ENCODE measurements at places on chromosomes 6 and 20.

- H3K4me3 ChIP-seq, result no peak overlapping the region
- no peak overlapping the region for H3K27ac ChIP-seq
- H3K36me3 ChIP-seq, result no peaks in the 10 kb centered on the region
- H3K4me1 ChIP-seq, result peaks cover 21% of the 10 kb centered on the region
- no peaks in the 10 kb centered on the region for H3K27me3 ChIP-seq
Measured at GRCh38 chr6:139595183-139595582, 220.7 kb upstream of the CITED2 start.

DNA sequence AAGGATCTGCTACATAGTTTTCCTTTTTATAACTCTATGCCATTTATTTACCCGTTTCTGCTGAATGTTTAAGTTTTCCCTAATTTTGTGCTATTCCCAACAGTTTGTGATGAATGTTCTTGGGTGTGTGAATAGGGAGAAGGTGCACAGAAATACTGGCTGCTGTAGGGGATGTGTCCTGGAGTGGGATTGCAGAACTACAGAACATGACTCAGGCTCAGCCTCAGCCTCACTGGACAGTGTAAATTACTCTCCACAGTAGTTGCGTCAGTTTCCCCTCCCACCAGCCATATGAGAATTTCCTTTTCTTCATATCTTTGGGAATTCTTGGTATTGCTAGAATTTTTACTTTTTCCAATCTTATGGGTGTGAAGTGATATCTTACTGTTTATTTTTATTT, 57.0 kb downstream of the SLX4IP start:
- H3K4me3 ChIP-seq, result no peak overlapping the region
- no peaks in the 10 kb centered on the region for H3K36me3 ChIP-seq
- H3K27me3 ChIP-seq, result no peaks in the 10 kb centered on the region

DNA sequence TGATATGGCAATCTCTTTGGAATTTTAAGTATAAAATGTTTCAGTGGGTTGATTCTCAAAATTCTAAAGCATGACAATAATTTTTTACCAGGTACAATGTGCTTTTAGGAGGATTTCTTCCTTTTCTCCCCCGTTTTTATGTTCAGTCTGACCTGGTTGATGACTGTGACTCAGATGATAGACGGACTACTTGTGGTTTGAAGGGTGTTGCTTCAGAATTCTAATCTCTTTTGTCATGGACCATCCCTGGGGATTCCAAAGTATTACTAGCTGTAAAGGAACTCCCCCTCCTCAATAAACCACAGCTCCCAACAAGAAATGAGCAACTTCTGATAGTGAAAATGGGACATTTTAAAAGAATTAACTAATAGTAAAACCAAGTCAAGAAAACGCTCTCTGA, 34.9 kb upstream of the TNFAIP3 start:
- H3K36me3 ChIP-seq, result no peaks in the 10 kb centered on the region
- H3K4me3 ChIP-seq, result no peak overlapping the region
- no peak overlapping the region for H3K27ac ChIP-seq
- DNase-seq, result no peak
- H3K27me3 ChIP-seq, result no peaks in the 10 kb centered on the region

DNA sequence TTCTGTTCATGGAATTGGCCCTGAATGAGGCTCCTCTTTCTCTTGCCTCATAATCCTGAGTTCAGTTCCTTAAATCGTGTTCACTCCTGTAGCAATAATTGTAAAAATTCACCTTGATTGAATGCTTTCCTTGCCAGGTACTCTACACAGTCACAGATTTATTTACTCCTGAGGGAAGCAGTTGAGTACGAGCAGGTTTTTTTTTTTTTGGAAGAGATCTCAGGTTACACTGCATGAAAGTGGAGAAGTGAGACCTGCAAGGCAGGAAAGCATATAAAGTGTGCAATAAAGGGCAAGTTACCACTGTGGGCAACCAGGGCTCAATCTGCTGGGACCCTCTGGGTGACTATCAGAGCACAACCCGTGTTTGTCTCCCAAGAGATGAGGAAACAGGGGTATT, 93.0 kb upstream of the DOK5 start:
- no peaks in the 10 kb centered on the region for H3K4me1 ChIP-seq
- no peak overlapping the region for H3K4me3 ChIP-seq
- H3K27ac ChIP-seq, result no peak overlapping the region
- DNase-seq, result no peak

DNA sequence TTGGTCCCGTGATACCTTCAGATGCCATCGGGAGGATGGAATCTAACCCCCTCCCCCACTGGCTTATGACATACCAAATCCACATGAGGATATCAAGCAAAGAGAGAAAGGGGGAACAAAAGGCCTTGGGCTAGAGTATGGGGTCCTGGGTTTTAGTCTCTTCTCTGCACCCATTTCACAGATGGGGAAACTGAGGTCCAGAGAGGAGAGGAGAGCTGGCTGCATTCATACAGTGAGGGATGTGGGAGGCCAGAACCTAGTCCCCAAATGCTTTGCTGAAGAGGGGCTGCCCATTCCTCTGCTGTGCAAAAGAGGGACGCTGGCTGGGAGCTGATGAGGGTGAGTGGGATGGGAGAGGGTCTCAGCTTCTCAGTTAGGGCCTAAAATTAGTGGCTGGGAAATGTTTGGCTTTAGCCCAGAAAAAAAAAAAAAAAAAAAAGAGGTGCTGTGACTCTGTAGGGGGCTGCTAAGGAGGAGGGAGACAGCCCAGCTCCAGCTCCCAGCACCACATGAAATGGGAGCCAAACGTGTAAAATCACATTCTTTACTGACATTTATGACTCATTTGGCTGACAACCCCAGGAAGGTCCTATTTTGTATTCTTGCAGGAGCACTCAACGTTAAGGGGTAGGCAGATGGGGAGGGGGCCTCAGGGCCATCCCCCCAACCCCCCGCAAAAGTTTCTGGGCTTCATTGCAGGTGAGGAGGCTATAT, 11.9 kb downstream of the XKR7 start:
- no peaks in the 10 kb centered on the region for H3K36me3 ChIP-seq
- no peaks in the 10 kb centered on the region for H3K4me1 ChIP-seq
- DNase-seq, result no peak
- no peak overlapping the region for H3K27ac ChIP-seq

DNA sequence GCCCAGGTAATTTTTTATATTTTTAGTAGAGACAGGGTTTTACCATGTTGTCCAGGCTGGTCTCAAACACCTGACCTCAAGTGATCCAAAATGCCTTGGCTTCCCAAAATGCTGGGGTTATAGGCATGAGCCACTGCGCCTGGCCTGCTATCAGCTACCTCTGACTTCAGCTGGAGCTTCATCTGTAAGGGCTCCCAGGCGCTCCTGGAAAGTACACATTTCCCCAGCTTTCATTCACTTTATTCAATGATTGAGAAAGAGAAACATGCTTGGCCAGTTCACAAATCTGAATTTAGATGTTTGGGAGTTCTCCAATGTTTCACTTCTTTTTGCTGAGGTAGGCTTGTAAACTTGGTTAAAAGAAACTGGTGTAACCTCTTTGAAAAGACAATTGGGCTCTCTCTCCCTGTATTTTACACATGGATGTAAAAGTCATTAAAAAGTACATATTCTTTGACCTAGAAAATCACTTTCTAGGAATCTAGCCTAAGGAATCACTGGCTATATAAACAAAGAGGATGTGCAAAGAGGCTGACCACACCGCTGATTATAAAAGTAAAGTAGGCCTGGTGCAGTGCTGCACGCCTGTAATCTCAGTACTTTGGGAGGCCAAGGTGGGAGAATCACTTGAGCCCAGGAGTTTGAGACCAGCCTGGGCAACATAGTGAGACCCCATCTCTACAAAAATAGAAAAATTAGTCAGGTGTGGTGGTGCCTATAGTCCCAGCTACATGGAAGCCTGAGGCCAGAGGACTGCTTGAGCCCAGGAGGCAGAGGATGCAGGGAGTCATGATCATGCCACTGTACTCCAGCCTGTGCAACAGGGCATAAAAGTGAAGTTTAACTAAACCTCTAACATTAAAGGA, 128.9 kb downstream of the BACH2 start:
- H3K27me3 ChIP-seq, result no peaks in the 10 kb centered on the region
- H3K4me1 ChIP-seq, result peaks cover 29% of the 10 kb centered on the region
- H3K27ac ChIP-seq, result no peak overlapping the region
- no peak for DNase-seq
- H3K36me3 ChIP-seq, result no peaks in the 10 kb centered on the region

DNA sequence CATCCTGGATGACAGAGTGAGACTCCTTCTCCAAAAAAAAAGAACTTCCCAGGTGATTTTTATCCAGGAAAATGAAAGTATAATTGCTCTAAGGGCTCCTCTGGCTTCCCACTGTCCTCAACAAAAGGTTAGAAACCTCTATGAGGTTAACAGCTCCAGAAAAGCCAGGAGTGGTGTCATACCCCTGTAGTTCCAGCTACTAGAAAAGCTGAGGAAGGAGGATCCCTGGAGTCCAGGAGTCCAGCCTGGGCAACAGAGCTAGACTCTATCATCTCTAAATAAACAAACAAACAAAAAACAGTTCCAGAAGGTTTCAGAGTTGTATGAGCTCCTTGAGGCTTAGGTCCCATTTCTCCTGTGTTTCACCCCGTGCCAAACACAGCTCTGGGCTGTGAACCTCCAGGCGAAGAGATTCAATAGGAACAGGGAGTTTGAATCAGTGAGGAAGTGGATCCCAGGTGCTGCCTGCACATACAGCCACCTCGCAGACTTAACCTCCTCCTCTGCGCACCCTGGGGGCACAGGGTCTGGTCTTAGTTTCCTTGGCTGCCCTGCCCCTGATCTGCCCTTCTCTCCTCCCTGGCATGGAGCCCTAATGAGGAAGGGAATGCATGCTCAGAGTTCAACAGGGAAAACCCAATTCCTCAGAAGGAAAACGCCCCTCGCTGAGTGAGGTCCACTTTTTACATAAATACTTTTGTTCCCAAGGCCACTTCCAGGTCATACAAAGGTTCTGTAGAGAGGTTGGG, 31.0 kb downstream of the ZC3H12D start:
- H3K27me3 ChIP-seq, result no peaks in the 10 kb centered on the region
- no peaks in the 10 kb centered on the region for H3K4me1 ChIP-seq
- H3K36me3 ChIP-seq, result no peaks in the 10 kb centered on the region

DNA sequence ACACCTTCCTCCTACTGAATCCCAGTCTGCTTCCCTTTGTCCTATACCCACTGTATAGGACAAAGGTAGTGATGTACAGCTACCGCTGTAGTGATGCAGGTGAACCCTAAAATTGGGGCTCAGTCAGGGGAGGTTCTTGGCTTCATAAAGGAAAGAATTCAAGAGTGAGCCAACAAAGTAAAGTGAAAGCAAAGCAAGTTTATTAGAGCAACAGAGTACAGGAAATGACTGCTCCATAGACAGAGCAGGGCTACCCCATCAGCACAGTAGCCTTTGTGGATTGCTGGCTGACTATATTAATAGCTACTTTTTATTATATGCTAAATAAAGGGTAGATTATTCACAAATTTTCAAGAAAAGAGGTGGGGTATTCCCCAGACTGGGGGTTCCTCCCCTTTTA, 3.3 kb upstream of the C20orf202 start:
- peak; percentile 30 for DNase-seq
- no peaks in the 10 kb centered on the region for H3K4me1 ChIP-seq

DNA sequence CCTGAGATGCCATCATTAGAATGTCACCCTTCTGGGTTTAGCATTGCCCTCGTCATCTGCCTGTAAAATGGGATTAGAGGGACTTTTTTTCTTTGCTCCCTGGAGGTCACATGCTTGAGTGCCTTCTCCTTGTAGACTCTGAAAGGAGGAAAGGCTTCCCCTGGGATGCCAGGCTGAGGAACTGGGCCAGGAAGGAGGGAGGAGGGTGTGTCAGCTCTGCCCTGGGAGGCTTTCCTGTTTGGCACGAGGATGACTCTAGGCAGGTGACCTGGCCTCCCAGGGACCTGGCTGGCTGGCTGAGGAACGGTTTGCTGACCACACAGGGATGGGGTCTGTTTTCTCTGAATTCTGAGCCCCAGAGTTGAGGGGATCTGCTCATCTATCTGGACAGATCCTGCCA, 137.9 kb upstream of the RNF24 start:
- no peak for DNase-seq
- H3K4me1 ChIP-seq, result peaks cover 9% of the 10 kb centered on the region
- no peak overlapping the region for H3K27ac ChIP-seq
- H3K4me3 ChIP-seq, result no peak overlapping the region
- no peaks in the 10 kb centered on the region for H3K27me3 ChIP-seq
- no peaks in the 10 kb centered on the region for H3K36me3 ChIP-seq

DNA sequence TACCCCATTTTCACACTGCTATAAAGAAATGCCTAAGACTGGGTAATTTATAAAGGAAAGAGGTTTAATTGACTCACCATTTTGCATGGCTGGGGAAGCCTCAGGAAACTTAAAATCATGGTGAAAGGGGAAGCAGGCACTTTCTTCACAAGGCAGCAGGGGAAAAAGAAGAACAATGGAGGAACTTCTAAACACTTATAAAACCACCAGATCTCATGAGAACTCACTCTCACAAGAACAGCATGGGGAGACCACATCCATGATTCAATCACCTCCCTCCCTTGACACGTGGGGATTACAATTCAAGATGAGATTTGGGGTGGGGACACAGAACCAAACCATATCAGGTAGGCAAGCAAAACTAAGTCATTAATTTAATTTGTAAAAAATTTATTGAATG, 343.2 kb downstream of the FRK start:
- H3K27me3 ChIP-seq, result no peaks in the 10 kb centered on the region
- H3K4me1 ChIP-seq, result no peaks in the 10 kb centered on the region
- no peak overlapping the region for H3K27ac ChIP-seq
- no peak overlapping the region for H3K4me3 ChIP-seq

DNA sequence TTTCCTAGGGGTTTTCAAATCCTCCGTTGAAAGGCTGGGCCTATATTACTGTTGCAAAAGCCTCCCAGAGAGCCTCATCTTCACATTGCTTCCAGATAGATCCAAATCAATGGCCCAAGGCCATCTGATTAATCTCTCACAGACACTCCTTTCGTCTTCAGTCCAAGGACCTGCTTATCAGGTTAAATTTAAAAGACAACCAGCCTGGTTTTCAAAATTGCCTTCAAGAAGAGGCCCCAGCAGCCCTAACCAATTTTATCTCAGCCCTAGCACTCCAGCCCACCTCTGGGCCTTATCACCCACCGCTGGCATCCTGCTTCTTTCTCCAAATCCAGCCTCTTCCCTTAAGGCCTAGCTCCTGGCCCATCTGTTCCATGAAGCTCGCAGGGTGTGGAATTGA, 15.5 kb upstream of the CCND3 start:
- H3K27me3 ChIP-seq, result no peaks in the 10 kb centered on the region
- no peaks in the 10 kb centered on the region for H3K4me1 ChIP-seq
- H3K27ac ChIP-seq, result no peak overlapping the region
- DNase-seq, result no peak
- H3K36me3 ChIP-seq, result no peaks in the 10 kb centered on the region
- H3K4me3 ChIP-seq, result no peak overlapping the region

- H3K27me3 ChIP-seq, result peaks cover 66% of the 10 kb centered on the region
- no peak for DNase-seq
- no peak overlapping the region for H3K4me3 ChIP-seq
- no peaks in the 10 kb centered on the region for H3K4me1 ChIP-seq
- H3K27ac ChIP-seq, result no peak overlapping the region
Measured at GRCh38 chr20:62511300-62511914, 35.6 kb upstream of the GATA5 start.

- H3K27ac ChIP-seq, result no peak overlapping the region
- H3K4me1 ChIP-seq, result no peaks in the 10 kb centered on the region
- no peaks in the 10 kb centered on the region for H3K27me3 ChIP-seq
- H3K36me3 ChIP-seq, result no peaks in the 10 kb centered on the region
- DNase-seq, result no peak
Measured at GRCh38 chr20:2402271-2402980, 21.7 kb downstream of the TGM6 start.

GRCh38 chr20:63065911-63066310, 59.1 kb upstream of the BHLHE23 start:
- peaks cover 92% of the 10 kb centered on the region for H3K27me3 ChIP-seq
- no peak overlapping the region for H3K27ac ChIP-seq
- no peak overlapping the region for H3K4me3 ChIP-seq
- H3K4me1 ChIP-seq, result no peaks in the 10 kb centered on the region
- H3K36me3 ChIP-seq, result no peaks in the 10 kb centered on the region
